ENCODE measurements at places on chromosomes 1 and 21. TPM values are rescaled to one million over a fixed set of nuclear protein-coding genes. Genes with fewer than 3 reads are reported as not detected.

The NBPF10 gene
- total RNA-seq = 0.74 TPM

The FNDC10 gene
- total RNA-seq = 2.2 TPM

The RHD gene
- 0.25 TPM for total RNA-seq

The GNG4 gene
- total RNA-seq = 46.7 TPM
